ENCODE measurements at places on chromosomes 2 and 18.
A peak's percentile ranks its signal among the peaks of the same experiment; 100 is the strongest.

GRCh38 chr18:62126737-62127136, 60.1 kb downstream of the PIGN start:
- no peak for DNase-seq

GRCh38 chr2:202418511-202418910, 42.4 kb downstream of the BMPR2 start:
- no peak for DNase-seq

GRCh38 chr2:149465873-149466272, 121.7 kb downstream of the MMADHC start:
- DNase-seq, result no peak

GRCh38 chr2:1321321-1321720, 91.9 kb upstream of the TPO start:
- DNase-seq, result no peak

DNA sequence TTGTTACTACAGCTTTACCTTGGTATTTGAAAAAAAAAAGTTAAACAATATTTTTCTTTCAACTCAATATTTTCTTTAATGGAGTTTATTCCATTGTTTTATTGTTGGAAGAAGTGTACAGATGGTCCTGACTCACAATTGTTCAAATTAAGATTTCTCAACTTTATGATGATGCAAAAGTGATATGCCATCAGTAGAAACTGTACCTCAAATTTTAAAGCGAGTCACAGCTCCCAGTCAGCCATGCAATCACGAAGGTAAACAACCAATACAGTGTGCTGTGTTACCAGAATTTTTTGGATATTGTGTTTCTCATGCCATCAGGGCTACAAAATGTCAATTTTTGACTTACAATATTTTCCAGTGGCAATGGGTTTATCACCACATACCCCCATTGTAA, 54.0 kb upstream of the COL5A2 start:
- peak; percentile 82 for DNase-seq

DNA sequence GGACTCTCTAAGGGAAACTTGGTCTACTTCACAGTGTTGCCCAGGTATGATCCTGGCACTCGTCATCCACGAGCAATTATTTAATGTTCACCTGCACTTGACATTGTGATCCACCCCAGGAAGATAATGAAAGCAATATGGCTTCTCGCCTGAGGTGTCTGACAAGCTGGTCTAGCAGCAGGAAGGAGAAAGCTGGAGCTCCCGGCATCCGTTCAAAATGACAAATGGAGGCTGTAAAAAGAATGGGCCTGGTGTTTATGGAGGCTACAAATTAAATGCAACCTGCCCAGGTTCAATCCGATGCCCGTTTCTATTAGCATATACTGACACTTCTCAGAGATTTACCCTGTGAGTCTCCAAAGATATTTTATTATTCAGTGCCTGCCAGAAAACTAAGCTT, 317.6 kb downstream of the CTNNA2 start:
- no peak for DNase-seq

DNA sequence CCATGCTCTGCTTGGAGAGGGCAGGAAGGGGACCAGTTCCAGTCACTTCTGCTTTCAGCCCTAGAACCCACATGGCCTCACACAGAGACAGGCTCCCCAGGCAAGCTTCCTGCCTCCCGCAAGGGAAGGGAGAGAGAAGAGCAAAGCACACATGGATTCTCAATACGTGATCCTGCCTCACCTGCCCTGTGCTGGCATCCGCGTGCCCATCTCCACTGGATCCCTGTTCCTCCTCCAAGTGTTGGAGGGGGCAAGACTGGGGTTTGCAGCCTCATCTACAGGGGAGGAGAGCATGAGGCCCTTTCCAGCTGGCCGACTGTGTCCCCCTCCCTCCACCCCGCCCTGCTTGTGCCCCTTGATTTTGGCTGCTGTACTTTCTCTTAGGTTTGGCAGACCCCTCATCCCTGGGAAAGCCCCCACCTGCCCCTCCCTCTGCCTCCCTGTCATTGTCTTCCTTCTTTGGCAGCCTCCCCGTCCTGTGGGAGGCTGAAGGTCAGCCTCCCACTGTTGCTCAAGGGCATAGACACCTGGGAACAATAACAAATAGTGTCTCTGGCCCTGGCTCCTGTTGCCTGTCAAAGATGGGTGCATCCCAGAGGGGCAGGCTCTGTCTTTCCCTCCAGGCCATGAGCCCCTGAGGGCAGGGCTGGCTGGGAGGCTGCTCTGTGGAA, 22.7 kb downstream of the KCNF1 start:
- DNase-seq, result no peak

Data from fibroblast of mammary gland (primary cell).